ENCODE measurements at places on chromosomes 2 and 18.

- DNase-seq, result no peak
Observed at GRCh38 chr2:39620067-39620466, 45.6 kb upstream of the TMEM178A start.

DNA sequence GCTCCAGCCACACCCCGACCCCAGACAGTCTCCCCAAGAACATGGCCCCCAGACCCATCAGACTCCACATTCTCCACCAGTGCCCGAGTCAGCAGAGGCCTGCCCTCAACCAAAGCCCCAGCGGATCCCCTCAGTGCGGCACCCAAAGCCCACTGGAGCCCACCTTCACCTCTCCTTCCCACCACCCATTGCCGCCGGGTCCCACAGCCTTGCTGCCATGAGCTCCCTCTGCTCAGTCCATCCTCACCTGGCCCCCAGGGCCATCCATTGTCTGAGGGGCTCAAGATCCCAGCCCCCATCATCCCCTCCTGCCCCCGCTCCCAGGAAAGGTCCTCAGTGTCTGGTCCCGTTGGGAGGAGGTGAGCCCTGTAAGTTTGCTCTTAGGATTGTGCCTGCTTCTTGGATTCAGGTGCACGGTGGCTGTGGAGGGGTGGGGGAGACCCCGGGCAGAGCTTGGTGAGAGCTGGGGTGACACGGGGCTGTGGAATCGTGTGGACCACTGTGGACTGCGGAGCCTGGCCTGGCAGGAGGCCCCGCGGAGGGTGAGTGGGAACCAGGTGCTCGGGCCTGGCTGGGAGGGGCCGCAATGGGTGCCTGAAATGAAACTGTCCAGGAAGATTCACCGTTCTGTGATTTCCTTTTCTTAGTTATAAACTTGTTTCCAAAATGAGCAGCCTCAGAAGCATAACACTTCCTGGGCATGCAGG, 32.7 kb upstream of the GPC1 start:
- DNase-seq, result no peak

- no peak for DNase-seq
Observed at GRCh38 chr18:12315911-12316310, 7.9 kb downstream of the TUBB6 start.

- no peak for DNase-seq
Observed at GRCh38 chr18:34084635-34085034, 140.1 kb downstream of the NOL4 start.

- no peak for DNase-seq
Observed at GRCh38 chr18:73636355-73636754, 511.3 kb downstream of the FBXO15 start.

DNA sequence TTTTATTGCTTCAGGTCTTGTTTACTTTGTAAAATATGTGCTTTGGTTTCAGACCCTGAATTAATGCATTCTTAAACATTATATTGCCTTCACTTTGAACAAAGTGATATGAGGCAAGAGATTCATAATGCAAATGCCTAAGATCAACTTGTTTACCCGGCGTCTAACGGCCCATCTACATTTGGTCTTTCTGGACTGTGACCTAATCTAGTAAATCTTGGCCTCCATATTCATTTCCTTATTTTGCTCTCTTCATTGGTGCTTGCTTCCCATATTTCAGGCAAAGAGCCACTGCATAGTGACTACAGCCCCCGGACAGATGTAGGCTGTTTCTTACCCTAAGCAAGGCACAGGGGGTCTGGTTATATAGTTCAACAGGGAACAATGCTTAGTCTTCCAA, 53.0 kb upstream of the SLC39A10 start:
- DNase-seq, result no peak

GRCh38 chr2:140604096-140604495, 1526.7 kb downstream of the LRP1B start:
- no peak for DNase-seq

- DNase-seq, result no peak
Observed at GRCh38 chr2:37792366-37792765, 120.9 kb upstream of the CDC42EP3 start.

DNA sequence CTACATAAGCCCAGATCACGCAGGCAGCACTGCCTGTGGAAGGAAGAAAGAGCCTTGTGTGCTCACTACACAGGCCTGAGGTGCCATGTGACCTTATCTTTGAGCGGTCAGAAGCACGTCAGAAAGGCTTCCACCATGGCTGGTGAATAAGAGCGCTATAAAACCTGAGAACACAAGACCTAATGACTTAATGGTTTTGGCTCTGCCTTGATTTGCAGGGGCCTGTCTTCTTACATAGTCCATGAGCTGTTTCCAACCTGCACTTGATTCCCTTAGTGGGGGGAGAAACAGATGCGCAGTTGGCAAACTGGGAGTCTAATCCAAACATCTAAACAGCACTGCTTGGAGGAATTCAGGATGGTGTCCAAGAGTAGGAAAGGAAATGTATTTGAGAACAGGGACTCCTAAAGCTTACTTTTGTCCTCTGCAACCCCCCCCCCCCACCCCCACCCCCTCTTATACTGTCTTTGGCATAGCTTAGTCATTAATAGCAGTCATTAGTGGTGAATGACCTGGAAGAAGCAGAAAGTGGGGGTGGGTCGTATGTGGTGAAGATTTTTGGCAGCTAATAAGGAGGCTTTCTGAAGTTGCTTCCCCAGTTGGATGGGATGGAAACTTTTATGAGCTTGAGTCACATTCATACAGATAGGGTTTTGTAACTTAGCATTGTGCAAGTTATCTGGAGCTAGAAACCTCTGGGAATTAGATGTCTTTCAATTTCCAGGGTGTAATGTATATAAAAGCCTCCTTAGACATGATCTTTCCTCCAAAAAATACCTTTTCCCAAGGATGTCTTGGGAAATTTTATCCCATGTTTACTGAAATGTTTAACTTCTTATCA, 454.1 kb downstream of the MEIS1 start:
- DNase-seq, result no peak

GRCh38 chr2:175049661-175050060, 44.5 kb upstream of the CHN1 start:
- DNase-seq, result no peak

- DNase-seq, result no peak
Observed at GRCh38 chr2:4381773-4382172, 678.4 kb downstream of the DCDC2C start.

DNA sequence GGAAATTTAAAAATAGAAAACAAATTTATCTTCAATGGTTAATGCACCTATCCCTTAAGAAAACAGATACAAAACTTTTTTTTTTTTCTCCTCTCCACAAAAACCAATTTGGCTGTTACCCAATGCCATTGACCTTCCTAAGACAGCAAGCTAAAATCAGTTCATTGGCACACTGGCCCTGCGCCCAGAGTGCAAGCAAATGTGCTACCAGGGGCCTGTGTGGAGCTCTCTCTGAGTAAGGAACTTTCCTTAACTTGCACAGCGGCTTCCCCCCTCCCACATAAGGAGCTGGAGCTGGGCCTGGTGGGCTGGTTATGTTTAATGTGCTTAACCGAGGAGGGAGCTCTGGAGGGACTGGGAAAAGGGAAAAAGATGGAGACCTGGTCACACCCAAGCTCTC, 17.6 kb upstream of the POU3F3 start:
- no peak for DNase-seq

DNA sequence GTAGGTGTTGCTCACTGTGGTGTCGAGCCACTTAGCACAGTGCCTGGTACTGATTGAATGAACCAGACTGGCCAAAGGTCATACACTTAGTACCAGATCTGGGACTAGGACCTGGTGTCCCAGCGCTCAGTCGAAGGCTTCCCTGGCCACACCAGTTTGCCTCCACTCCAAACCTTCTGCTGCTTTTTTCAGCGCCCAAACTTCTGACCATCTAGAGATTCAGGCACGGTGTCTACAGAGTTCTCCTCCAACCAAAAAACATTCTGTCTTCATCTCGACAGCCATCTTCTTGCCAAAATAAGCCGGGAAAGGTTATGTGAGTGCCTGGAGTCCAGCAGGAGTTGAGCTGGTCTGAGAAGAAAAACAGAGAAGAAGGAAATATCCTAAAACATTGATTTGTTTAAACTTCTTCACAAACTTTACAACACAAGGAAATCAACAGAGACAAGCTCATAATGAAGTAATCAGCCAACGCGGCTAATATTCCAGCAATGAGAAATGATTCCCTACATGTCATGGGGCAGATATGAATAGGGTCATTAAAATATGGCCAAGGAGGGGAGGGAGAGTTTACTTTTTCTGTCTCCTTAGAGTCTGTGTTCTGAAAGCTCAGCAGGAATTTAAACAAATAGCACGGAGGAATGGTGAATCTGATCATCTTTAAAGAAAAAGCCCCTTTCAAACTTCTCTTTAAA, 2.3 kb upstream of the GLI2 start:
- no peak for DNase-seq

DNA sequence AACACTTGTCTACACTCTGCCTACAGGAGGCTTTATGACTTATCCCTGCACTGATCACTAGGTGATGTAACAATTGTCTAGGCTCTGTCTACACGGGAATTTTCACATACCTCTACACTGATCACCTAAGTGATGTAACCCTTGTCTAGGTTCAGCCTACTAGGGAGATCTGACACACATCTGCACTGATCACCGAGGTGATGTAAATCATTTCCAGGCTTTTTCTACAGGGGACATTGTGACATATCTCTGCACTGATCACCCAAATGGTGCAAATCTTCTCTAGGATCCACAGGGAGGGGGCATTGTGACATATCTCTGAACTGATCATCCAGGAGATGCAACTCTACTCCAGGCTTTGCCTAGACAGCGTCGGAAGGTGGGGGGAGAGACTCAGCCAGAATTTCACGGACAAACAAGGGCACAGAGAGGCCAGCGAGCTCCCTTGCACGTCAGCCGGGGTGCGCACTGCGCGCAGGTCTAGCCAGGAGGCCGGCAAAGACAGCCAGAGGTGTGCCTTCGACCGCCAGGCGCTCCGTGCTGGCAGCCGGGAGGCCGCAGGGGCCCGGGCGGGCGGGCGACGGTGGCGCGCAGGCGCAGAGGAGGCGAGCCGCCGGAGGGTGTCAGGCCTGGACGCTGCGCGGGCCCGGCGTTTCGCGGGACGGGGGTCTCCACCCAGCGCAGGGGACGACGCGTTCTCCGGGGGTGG, 46.9 kb upstream of the USP14 start:
- peak; percentile 65 for DNase-seq

GRCh38 chr2:69817729-69818501, 11.5 kb upstream of the GMCL1 start:
- no peak for DNase-seq
